ENCODE measurements at places on chromosomes 3 and 15.

- DNase-seq = no peak
Measured at GRCh38 chr3:112004187-112004586, 5.5 kb downstream of the TAGLN3 start.

DNA sequence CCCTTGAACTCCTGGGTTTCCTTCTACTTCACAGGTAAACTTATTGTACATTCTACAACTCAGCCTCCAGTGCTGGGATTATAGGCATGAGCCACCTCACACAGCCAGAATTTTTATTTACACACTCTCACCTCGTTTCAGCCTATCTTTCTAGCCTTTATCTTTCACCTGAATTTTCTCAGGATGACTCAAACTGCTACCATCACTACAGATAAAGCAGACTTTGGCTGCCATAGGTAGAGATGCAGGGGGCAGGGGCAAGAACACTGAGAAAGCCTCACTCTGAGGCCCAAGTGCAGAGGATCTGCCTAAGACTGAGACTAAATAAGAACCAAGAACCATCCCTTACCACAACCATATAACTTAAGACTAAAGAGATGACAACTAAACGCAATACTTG, 59.0 kb downstream of the ETFA start:
- no peak for DNase-seq

DNA sequence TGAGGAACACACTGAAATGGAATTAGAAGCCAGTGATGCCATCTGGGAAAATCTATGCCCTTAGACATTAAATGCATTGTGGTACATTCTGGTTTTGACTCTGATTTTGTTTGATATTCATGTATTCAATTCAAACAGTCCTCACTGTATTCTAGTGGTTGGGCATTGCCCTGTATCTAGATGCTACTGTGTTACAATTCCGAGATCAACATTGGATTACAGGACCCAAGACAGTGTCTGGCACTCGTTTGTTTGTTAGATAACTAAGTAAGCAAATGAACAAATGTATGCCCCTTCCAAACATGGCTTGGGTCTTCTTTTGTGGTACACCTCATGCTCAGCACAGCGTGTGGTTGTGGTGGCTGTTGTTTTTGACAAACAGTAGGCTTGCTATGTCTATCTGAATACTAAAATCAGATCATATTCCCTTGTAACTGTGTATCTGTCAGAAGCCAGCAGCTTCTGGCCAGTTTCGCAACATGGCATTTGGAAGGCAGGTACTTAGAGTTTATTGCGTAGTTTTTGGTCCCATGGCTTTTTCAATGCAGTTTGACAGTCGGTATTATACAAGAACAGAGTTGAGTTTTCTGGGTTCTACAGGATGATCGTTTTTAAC, 5.7 kb downstream of the FILIP1L start:
- no peak for DNase-seq

GRCh38 chr3:197858598-197858997, 67.5 kb downstream of the LRCH3 start:
- no peak for DNase-seq

GRCh38 chr15:45333550-45333949, 44.8 kb downstream of the GATM start:
- peak; percentile 68 for DNase-seq

DNA sequence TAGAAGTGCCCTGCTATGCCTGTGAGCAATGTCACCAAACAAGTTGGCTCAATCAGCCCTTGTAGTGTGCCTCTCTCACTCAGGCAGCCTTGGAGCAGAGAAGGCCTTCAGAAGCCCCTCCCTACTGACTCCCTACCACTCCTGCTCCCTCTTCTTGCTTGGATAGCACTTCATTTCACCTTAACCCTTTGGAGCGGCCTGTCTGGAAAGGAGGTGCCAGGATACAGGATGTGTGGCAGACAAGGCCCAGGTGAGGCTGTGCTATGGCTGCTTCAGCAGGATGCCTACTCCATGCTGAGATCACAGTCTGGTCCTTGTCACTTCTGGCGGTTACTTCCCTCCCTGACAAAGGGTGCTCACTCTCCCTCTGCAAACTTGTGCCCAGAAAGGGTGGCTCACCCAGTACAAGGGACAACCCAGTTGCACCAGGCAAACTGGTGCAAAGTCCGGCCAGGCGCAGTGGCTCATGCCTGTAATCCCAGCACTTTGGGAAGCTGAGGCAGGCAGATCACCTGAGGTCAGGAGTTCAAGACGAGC, 1.1 kb downstream of the MON1A start:
- DNase-seq = no peak

- DNase-seq = no peak
Measured at GRCh38 chr15:69127306-69127705, 33.1 kb upstream of the GLCE start.

GRCh38 chr15:48330855-48331795, at the start of gene DUT:
Gene DUT, plus strand, starts transcription at chr15:48331429. Its CDS starts 87 bp downstream, at chr15:48331516.
- peak; percentile 85 for DNase-seq

GRCh38 chr3:192851821-192852372, 65.8 kb downstream of the MB21D2 start:
- no peak for DNase-seq

Measured in glutamatergic neuron (in vitro differentiated cells).